WTC11 (cell line): ENCODE measurements at places on chromosomes 11 and 22. TPM values are rescaled to one million over a fixed set of nuclear protein-coding genes. Genes with fewer than 3 reads are reported as not detected.

The TRIM48 gene
- total RNA-seq, result not detected in 3 replicates

The SPDYC gene
- total RNA-seq, result 0.27 to 0.35 TPM (median 0.32 TPM) in 3 replicates

The MADD gene
- 39.4 to 47.5 TPM (median 40.6 TPM) in 3 replicates for total RNA-seq

The SSH3 gene
- total RNA-seq, result 34.8 to 43.4 TPM (median 42.3 TPM) in 3 replicates

The PLA2G3 gene
- 14.7 to 18.3 TPM (median 15.1 TPM) in 3 replicates for total RNA-seq

The FAT3 gene
- total RNA-seq, result 25.3 to 30.9 TPM (median 25.8 TPM) in 3 replicates

The TTLL12 gene
- 129 to 134 TPM (median 129 TPM) in 3 replicates for total RNA-seq

The OR8J1 gene
- not detected in 3 replicates for total RNA-seq

The SCGB2A2 gene
- total RNA-seq, result not detected in 3 replicates

The LDHAL6A gene
- not detected in 3 replicates for total RNA-seq

The SLC22A25 gene
- total RNA-seq, result not detected in 3 replicates

The HBG2 gene
- total RNA-seq, result 5.1 to 8.7 TPM (median 6.5 TPM) in 3 replicates

The SWAP70 gene
- total RNA-seq, result 24.1 to 27.8 TPM (median 27.6 TPM) in 3 replicates

The UBQLN3 gene
- not detected in 3 replicates for total RNA-seq

The DTX4 gene
- total RNA-seq, result 12.3 to 15.5 TPM (median 12.8 TPM) in 3 replicates

The OTOG gene
- 1.4 to 3.5 TPM (median 2.1 TPM) in 3 replicates for total RNA-seq

The FJX1 gene
- total RNA-seq, result 8.3 to 12.0 TPM (median 11.0 TPM) in 3 replicates

The SYT7 gene
- 12.5 to 18.9 TPM (median 18.2 TPM) in 3 replicates for total RNA-seq

The RPS6KA4 gene
- total RNA-seq, result 16.8 to 18.3 TPM (median 18.3 TPM) in 3 replicates

The TRIM49D1 gene
- total RNA-seq, result not detected in 3 replicates

The TSPAN18 gene
- 35.2 to 44.7 TPM (median 37.6 TPM) in 3 replicates for total RNA-seq

The FOXR1 gene
- total RNA-seq, result not detected in 3 replicates

The CHRM1 gene
- total RNA-seq, result not detected in 3 replicates

The DNAJB7 gene
- not detected in 3 replicates for total RNA-seq

The INPP5J gene
- total RNA-seq, result 6.2 to 9.0 TPM (median 7.7 TPM) in 3 replicates

The LRRC10B gene
- 1.1 to 1.5 TPM (median 1.3 TPM) in 3 replicates for total RNA-seq

The SLC22A8 gene
- total RNA-seq, result not detected in 3 replicates
